ENCODE measurements at places on chromosomes 1 and 21.

DNA sequence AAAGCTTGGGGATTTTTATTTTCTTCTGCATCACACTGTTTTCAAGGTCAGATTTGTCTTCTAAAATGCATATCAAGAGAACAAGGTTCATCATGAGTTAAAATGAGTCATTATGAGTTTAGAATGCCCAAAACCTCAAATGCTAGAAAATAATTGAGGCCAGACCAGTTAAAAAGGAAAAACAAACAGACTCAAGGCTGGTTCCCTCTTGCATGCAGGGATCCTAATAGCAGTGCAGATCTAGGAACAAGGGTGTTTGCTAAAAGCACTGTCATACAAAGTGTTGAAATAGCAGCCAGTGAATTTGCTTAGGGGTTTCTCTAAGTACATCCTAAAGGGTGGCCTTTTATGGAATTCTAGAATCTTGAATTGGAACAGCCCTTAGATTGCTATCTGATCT lies 15.3 kb downstream of the BEND5 start:
- DNase-seq = peak; percentile 68

DNA sequence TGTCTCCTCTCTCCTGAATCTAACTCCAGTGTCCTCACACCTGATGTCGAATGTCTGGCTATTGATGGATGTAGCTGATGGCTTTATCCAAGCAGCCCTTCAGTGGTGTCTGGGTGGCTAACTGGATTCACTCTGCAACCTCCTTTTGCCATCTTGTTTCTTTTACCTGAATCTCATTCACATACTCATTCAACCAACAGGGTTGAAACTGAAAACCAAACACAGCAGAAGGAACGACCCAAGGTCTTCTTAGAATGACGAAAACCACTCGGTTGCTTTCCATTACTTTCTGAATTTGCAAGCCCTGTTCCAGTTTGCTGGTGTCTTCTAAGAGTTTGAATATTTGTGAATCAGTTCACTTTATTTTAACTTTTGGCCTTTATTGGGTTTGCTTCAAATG lies 424.3 kb upstream of the CXADR start:
- no peak for DNase-seq

DNA sequence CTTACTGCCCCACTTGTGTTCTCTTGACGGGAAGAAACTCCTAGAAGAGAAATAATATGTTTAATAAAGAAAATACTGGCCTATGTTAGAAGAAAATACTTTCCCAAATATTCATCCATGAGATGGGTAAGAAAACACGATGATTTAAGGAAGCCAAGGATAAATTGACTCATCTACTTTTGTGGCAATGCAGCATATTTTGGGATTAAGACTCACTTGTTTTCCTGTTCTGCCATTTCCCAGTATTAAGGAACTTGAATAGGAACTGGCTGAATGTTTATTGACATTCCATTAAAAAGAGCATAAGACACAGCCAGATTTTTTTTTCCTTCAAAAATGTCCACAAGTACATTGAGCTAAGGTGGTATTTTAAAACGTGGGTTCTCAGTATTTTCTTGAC lies 10.9 kb upstream of the ADAMTS5 start:
- peak; percentile 59 for DNase-seq

- no peak for DNase-seq
Measured at GRCh38 chr1:22600071-22600816, 36.2 kb upstream of the C1QA start.

DNA sequence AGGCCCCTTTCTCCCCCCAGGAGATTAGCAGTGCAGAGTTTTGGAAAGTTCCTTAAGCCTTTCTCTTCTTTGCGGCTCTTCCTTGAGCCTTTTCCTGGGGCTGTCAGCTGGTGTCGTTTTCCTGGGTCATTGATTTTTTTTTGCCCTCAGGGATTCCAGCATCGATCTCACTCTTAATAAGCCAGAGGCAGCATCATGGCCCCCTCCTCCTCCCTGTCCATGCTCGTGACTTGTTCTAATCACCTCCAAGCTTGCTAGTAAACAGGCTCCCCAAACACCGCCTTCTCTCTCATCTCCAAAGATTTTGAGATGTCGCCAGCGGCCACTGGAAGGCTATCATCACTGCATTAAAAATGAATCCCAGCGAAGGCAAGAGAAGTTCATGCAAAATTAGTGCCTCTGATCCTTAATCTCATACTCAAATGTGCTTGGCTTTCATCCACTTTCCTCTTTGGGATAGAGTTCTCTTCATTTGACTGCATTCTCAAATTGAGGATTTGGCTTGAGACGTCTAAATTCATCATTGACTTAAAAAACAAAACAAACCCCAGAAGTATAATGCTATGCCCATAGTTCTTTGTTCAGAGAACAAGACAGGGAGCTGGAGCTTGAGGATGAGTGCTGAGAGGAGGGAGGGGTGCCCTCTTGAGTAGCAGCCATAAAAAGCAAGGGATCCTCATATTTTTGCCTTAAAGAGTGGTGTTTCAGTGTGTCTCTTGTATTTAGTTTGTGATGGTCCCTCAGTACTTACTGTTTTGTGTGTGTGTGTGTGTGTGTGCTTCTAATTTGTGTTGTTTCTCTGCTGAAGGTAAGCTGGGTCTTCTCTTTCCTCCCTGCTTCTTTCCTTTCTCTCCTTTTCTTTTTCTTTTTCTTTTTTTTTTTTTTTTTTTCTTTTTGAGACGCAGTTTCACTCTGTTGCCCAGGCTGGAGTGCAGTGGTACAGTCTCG lies 3.2 kb downstream of the EVA1C start:
- DNase-seq = no peak

- DNase-seq = no peak
Measured at GRCh38 chr1:97090725-97091124, 369.1 kb downstream of the PTBP2 start.

- no peak for DNase-seq
Measured at GRCh38 chr1:7375781-7376660, 395.1 kb upstream of the VAMP3 start.

- DNase-seq = no peak
Measured at GRCh38 chr1:29801561-29801973, 565.2 kb downstream of the PTPRU start.

- DNase-seq = peak; percentile 9
Measured at GRCh38 chr21:40179166-40179565, 311.9 kb downstream of the PCP4 start.

- no peak for DNase-seq
Measured at GRCh38 chr21:45060675-45061311, 13.6 kb upstream of the ADARB1 start.

All from fibroblast of upper back skin (primary cell).